ENCODE measurements at places on chromosomes 1 and 21.

- peak; percentile 26 for DNase-seq
Measured at GRCh38 chr1:9293533-9294404, 1.1 kb downstream of the SPSB1 start.

DNA sequence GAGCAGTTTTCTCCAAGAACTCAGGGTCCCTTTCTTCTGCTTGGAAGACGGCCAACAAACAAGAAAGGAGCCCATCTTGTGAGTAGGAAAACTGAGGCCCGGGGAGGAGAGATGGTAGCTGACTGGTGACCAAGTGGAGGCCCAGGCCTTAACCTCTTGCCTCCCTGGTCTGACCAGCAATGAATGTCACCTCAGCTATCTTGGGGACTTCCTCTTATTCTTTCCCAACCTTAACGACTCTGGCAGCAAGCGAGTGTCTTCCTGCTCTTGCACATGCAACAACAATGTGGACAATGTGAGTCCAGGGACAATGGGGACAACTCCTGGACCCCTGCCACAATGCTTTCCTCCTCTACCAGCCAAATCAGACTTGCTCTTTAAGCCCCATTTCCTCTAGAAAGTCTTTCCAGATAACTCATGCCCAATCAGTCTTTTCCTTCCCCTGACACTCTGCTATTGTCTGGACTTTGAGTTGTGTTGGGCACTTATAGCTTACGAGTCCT is 12.6 kb downstream of the HSPG2 start:
- DNase-seq = peak; percentile 58

GRCh38 chr1:182248721-182249120 is 142.9 kb downstream of the GLUL start:
- DNase-seq = no peak

DNA sequence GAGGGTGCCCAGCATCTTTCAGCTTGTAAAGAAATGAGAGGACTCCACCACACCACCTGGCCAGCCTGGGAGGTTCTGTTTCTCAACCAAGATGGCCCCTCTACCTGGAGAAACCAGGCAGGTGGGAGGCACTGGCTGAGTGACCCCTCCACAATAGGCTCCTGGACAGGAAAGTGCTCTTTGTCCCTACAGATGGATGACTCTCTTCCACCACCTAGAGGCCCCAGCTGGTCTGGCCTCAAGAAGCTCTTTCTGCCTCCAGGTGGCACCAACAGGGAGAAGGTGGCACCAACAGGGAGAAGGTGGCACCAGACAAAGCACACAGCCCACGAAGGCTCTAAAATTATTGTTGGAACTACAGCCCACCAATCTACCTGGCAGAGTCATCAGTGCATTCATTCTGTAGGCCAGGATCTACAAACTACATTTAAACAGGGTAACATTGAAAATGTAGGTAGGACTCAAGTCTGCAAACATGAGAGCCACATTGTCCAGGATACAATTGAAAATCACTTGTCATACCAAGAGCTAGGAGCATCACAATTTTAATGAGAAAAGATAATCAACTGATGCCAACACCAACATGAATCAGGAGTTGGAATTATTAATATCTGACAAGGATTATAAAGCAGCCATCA is 14.4 kb downstream of the TMPRSS3 start:
- DNase-seq = peak; percentile 80

- no peak for DNase-seq
Measured at GRCh38 chr1:207364614-207365013, 43.1 kb downstream of the CD55 start.

GRCh38 chr1:95086949-95087533 is 14.3 kb upstream of the ALG14 start:
- DNase-seq = peak; percentile 39

All from hematopoietic multipotent progenitor cell treated with erythropoietin and hydrocortisone succinate and interleukin-3 and kit ligand, for 6 days (in vitro differentiated cells).